ENCODE measurements at places on chromosomes 11 and 22.

GRCh38 chr11:10450462-10451425, 4.3 kb upstream of the AMPD3 start:
- peak; percentile 50 for DNase-seq
- peaks cover 8% of the 10 kb centered on the region for H3K4me1 ChIP-seq
- H3K27ac ChIP-seq: no peak overlapping the region
- no peaks in the 10 kb centered on the region for H3K27me3 ChIP-seq

DNA sequence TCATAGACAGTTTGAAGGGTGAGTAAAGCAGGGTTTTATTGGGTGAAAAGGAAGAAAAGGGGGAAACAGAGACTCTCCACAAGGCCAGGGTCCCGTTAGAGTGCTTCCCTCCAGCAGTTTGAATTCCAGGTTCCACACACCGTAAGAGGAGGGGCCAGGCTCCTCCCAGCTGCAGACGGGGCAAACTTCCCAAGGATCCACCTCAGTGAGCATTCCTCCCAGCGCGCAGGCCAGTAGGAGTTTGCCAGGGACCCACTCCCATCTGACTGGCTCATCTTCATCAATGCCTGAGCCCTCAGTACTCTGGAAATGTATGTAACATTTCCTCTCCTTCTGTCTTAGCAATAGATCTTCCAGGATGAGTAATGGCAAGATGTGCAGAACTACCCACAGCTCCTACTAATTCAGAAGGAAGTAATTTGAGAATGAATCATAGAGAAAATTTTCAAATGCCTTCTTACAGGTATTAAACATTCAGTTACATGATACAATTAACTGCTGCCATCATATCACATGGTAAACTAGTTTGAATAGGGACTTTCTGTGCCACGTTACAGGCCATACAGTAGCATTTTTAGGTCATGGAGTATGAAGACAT, 34.0 kb upstream of the TRPC6 start:
- no peak for DNase-seq
- no peak overlapping the region for H3K4me3 ChIP-seq
- H3K27ac ChIP-seq: no peak overlapping the region
- no peaks in the 10 kb centered on the region for H3K27me3 ChIP-seq
- no peaks in the 10 kb centered on the region for H3K4me1 ChIP-seq
- no peaks in the 10 kb centered on the region for H3K36me3 ChIP-seq

DNA sequence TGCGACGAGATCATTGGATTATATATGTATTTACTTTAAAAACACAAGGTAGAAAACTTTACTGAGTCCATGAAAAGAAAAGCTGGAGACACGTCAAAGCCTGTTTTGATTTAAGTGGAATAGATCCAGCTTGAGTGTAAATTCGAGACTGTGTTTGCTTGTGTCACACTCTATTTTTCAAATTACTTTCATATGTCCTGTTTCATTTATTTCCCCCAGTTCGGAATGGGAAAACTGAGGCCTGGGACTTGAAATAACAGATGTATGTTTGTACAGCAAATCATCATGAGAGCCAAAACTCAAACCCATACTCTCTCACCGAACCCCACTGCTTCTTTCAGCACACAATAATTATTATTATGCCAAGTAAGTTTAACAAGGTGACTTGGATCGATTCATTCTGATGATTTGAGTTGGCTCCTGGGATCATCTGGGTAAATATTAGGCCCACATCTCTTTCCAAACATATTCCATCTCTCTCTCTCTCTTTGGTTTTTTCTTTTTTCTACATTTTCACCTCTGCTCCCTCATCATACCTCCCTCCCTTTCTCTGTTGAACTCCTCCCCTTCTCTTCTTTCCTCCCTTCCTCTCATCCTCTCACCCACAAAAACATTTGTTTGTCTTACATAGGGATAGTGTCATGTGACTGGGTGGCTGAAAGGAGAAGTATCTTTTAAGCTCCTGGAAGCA, 21.2 kb downstream of the FZD4 start:
- H3K27ac ChIP-seq: no peak overlapping the region
- H3K36me3 ChIP-seq: no peaks in the 10 kb centered on the region
- no peak overlapping the region for H3K4me3 ChIP-seq
- no peaks in the 10 kb centered on the region for H3K27me3 ChIP-seq
- DNase-seq: no peak

- H3K4me1 ChIP-seq: no peaks in the 10 kb centered on the region
- DNase-seq: no peak
- H3K36me3 ChIP-seq: no peaks in the 10 kb centered on the region
- no peak overlapping the region for H3K27ac ChIP-seq
- H3K27me3 ChIP-seq: no peaks in the 10 kb centered on the region
Measured at GRCh38 chr11:46162700-46163099, 41.4 kb upstream of the PHF21A start.

GRCh38 chr11:46551261-46551660, 42.6 kb downstream of the AMBRA1 start:
- no peak overlapping the region for H3K4me3 ChIP-seq
- no peaks in the 10 kb centered on the region for H3K27me3 ChIP-seq
- peaks cover 14% of the 10 kb centered on the region for H3K4me1 ChIP-seq

DNA sequence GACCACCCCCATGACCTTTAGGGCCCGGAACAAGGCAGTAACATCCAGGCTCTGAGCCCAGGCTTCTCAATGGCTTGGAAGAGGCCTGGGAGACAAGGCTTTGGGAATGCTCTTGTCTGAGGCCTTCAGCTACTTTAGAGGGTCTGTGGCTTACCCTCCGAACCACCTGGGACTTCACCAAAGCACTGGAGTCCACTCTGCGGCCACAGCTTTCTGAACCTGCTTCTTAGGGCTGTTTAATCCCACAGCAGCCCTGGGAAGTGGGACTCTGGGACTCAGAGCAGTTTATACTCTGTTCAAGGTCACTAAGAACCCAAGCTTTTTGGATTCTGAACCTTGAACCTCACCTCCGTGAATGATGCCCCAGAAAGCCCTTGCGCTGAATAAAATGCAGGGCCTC, 30.7 kb upstream of the ALX4 start:
- no peaks in the 10 kb centered on the region for H3K4me1 ChIP-seq
- no peaks in the 10 kb centered on the region for H3K36me3 ChIP-seq
- H3K27me3 ChIP-seq: no peaks in the 10 kb centered on the region
- DNase-seq: no peak

DNA sequence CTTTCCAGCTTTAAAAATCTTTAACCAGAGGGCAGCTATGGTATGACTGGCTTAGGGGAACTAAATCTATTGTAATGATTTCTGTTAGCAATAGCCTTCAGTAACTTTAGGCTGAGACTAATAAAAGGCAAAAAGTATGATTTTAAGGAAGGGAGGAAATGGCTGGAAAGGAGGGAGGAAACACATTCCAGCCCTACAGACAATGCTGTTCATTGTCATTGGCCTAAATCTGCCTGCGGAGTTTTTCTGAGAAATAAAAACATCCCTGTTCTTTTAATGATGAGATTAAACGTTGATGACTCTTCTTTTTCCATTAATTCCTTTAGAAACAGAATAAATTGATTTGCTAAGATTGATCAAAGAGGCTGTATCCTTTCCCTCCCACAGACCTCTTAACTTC, 99.6 kb upstream of the GRAMD1B start:
- H3K36me3 ChIP-seq: no peaks in the 10 kb centered on the region
- H3K27me3 ChIP-seq: no peaks in the 10 kb centered on the region
- peaks cover 12% of the 10 kb centered on the region for H3K4me1 ChIP-seq
- DNase-seq: no peak

DNA sequence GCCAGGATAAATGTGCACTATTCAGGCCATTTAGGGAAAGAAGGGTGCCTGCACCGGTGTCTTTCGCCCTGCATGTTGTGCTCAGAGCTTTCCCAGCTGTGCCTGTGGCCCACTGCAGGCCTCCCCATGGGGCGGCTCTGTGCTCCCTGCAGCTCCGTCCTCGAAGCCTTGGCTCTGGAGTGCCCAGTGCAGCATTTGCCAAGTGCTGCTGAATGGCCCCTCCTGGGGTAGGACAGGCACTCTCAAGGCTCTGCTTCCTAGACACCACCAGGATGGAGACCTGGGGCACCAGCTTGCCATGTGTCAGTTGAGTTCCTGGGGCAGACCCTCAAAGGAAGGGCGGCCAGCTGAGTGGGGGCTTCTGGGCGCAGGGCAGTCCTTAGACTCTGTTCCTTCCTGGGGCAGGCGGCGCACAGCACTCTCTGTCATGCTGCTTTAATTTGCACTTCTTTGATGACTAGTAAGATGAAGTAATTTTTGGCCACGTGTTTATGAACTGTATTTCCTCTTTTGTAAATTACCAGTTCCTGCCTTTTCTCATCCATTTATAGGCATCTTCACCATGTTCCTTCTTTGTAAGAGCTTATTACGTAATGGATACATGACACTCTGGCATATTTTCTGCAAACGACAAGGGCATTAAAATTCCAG, 32.1 kb upstream of the GNB1L start:
- H3K4me3 ChIP-seq: no peak overlapping the region
- peaks cover 3% of the 10 kb centered on the region for H3K4me1 ChIP-seq
- H3K27ac ChIP-seq: no peak overlapping the region
- no peaks in the 10 kb centered on the region for H3K27me3 ChIP-seq
- DNase-seq: no peak

DNA sequence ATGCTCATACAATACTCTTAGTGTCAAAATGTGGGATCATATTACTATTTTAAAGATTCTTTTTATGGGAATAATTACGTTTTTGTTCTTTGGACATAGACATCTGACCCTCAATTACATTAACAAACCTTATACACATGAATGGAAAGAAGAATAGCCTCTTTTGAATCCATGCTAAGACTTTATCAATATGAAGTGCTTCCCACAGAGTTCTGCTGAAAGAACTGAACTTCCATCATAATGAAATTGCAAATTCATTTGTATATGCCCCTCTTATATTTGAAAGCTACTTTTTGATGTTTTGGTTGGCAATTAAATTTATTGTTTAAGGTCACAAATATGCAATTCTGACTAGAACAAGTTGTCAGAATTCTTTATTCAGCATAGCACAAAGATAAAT, 254.9 kb downstream of the TMEM135 start:
- no peak overlapping the region for H3K4me3 ChIP-seq
- DNase-seq: no peak
- H3K27me3 ChIP-seq: no peaks in the 10 kb centered on the region
- no peaks in the 10 kb centered on the region for H3K36me3 ChIP-seq
- no peak overlapping the region for H3K27ac ChIP-seq

- no peak overlapping the region for H3K4me3 ChIP-seq
- H3K36me3 ChIP-seq: no peaks in the 10 kb centered on the region
- no peak overlapping the region for H3K27ac ChIP-seq
Measured at GRCh38 chr11:72755713-72756285, 3.6 kb upstream of the ARAP1 start.

DNA sequence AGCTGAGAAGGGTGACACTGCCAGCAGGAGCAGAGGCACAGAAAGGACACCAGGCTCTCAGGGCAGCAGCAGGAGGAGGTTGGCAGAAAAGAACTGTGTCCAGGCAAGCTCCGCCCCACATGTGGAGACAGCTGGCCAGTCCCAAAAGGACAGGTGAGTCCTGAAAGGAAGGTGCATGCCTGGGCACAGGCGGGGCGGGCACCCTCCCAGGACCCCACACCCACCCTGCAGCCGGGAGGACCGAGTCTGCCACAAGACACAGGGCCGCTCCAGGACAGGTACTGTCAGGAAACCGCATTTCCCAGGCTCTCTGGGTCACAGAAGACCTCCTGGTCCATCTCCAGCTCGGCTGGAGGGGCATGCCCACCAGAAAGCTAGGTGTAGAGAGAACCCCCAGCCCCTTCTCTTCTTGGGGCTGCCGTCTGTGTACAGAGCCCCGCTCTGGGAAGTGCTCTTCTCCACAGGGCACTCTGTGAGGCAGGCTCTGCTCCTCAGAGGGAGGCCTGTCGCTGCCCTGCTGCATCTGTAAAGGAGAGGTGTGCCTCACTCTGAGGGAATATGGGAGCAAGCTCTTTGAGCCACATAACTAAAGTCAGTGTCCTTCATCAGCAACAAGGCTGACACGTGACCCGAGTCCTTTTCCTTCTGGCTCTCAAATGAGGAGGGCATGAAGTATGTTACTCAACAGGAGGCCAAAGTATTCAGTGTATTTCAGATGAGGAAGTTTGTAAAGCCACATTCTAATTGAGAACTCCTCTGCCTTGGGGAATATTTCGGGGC, 50.5 kb downstream of the CLTCL1 start:
- H3K4me1 ChIP-seq: no peaks in the 10 kb centered on the region
- H3K27me3 ChIP-seq: no peaks in the 10 kb centered on the region
- H3K4me3 ChIP-seq: no peak overlapping the region
- no peak for DNase-seq
- no peaks in the 10 kb centered on the region for H3K36me3 ChIP-seq

- no peak for DNase-seq
- H3K27ac ChIP-seq: no peak overlapping the region
- no peaks in the 10 kb centered on the region for H3K4me1 ChIP-seq
Measured at GRCh38 chr22:31105282-31105929, 2.0 kb downstream of the SELENOM start.

GRCh38 chr11:62614275-62614674, 1.2 kb downstream of the ROM1 start:
- no peak overlapping the region for H3K27ac ChIP-seq
- no peaks in the 10 kb centered on the region for H3K36me3 ChIP-seq
- H3K27me3 ChIP-seq: no peaks in the 10 kb centered on the region
- no peak for DNase-seq
- H3K4me3 ChIP-seq: no peak overlapping the region
- H3K4me1 ChIP-seq: peaks cover 24% of the 10 kb centered on the region

- H3K36me3 ChIP-seq: no peaks in the 10 kb centered on the region
- H3K4me1 ChIP-seq: peaks cover 7% of the 10 kb centered on the region
- no peaks in the 10 kb centered on the region for H3K27me3 ChIP-seq
- H3K27ac ChIP-seq: no peak overlapping the region
- no peak for DNase-seq
- no peak overlapping the region for H3K4me3 ChIP-seq
Measured at GRCh38 chr11:79488286-79488685, 47.5 kb upstream of the TENM4 start.

DNA sequence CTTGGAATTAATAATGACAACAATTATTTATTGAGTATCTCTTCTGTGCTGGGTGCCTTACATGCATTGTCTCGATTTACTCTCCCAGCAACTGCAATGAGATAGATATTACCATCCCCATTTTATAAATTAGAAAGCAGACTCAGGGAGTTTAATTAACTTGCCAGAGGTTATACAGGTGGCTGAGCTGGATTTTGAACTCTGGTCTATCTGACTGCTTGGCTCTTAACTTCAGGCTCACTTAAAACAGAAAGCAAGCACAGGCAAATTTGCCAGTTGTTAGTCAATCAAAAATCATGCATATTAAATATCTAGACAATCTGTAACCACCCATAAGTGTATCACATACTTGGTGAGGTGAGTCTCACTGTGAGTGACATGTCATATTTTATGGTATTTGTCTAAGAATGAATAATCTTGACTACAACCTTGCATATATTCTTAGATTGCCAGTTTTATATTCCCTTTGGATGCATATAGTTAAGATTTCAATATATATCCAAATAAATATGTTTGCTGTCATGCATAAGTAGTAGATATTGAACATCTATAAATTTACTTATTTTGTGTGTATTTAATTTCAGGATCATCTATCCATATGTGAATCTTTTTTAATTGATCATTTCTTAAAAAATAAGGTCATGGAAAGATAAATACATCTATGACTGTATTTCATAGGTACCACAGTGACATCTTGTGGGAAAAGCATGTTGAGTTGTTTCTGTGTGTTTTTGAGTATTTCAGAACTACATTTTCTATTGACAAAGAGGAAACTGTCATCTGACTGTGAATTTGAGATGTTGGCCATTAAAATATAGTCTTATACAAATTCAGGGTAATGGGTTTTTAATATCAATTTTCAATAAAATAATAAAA, 112.0 kb upstream of the ARHGAP42 start:
- no peak overlapping the region for H3K4me3 ChIP-seq
- H3K27ac ChIP-seq: no peak overlapping the region
- no peak for DNase-seq
- no peaks in the 10 kb centered on the region for H3K36me3 ChIP-seq
- H3K27me3 ChIP-seq: no peaks in the 10 kb centered on the region

- no peaks in the 10 kb centered on the region for H3K27me3 ChIP-seq
- peaks cover 45% of the 10 kb centered on the region for H3K4me1 ChIP-seq
- no peak overlapping the region for H3K4me3 ChIP-seq
- H3K27ac ChIP-seq: peak overlapping the region; percentile 35
Measured at GRCh38 chr11:126426820-126427749, 71.6 kb downstream of the ST3GAL4 start.

Measured in testis (tissue), 5 donors.